ENCODE measurements at places on chromosomes 4 and X.

DNA sequence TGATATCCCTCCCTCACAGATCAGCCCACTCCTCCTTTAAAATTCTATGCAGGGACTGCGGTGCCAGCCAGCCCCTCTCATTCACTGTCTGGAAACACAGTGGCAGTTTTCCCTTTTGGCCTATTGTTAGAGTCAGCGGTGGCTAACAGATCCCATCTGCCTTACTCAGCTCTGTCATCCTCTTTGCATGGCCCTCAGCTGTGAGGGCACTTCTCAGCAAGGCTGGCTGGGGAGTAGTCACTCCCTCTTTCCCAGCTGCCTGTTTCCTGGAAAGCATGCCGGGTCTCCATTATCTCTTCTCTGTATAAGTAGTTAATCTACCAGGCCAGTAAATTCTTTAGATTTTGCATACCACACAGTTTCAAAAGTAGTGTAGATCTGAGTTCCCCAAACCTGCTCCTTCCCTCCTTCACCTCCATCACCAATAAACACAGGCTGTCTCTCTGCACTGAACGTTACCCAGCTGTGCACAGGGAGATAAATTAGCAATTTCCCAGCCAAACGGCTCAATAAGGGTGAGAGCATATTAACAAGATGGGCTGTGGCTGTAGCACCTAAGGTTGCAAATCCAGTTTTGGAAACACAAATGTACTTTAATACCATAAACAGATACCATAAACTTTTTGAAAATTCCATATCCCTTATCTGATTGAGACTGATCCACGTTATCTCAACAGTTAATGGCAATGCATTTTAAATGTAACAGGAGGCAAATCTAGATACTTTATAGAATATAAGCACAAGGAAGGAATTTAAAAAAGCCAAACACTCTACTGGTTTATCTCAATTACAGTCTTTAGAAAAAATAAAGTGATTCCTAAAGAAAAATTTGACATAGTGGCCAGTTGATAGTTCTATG is 229.3 kb downstream of the ANKRD50 start:
- DNase-seq: peak; percentile 40

DNA sequence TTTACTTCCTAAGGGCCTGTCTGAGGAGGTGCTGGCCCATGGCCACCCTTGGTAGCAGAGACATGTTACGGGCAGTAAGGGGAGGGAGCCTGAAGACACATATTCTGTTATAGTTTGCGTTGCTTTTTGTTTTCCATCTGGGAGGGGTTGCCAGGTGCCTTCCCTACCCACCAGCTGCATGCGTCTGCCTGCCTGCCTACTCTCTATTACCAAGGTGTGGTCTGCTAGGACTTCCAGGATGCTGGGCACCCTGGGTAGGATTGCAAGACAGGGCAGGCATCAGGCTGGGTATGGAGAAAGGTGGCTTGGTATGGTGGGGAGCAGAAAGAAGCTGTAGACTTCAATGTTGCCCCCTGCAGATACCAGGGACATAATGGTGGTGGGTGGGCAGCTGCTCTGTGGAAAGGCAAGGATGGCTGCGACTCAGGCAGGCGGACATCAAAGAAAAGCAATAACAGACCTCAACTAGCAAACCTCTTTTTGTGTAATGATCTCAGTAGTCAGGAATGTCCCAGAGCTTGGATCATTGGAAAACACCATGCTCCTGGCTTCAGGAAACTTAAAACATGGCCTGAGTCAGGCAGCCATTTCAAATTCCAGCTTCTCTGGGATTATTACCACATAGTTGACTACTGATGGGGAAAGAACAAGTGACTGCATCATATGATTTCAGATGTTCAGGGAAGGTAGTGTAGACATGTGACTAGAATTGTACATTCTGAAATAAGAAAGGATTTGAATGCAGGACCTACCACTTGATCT is 67.8 kb downstream of the HOPX start:
- DNase-seq: no peak

GRCh38 chrX:111039606-111040005 is 56.4 kb upstream of the PAK3 start:
- no peak for DNase-seq

- no peak for DNase-seq
Observed at GRCh38 chr4:40216622-40217366, 20.0 kb downstream of the RHOH start.

DNA sequence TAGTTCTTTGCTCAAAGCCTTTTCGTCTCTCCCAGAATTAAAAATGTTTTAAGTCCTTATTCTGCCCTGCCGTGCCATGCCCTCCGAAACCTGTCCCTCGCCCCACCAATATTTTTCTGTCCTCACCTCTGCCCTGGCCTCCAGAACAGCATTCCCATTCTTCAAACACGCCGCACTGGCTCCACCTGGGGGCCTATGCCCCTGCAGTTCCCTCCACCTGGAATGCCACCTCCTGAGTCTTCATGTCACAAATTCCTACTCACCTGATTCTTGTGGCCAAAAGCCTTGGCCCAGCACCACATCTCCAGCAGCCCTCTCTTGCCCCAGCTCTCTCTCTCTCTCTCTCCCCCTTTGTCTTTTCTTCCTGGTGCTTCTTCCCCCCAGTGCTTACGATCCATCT is 91.6 kb downstream of the APBB2 start:
- DNase-seq: no peak

DNA sequence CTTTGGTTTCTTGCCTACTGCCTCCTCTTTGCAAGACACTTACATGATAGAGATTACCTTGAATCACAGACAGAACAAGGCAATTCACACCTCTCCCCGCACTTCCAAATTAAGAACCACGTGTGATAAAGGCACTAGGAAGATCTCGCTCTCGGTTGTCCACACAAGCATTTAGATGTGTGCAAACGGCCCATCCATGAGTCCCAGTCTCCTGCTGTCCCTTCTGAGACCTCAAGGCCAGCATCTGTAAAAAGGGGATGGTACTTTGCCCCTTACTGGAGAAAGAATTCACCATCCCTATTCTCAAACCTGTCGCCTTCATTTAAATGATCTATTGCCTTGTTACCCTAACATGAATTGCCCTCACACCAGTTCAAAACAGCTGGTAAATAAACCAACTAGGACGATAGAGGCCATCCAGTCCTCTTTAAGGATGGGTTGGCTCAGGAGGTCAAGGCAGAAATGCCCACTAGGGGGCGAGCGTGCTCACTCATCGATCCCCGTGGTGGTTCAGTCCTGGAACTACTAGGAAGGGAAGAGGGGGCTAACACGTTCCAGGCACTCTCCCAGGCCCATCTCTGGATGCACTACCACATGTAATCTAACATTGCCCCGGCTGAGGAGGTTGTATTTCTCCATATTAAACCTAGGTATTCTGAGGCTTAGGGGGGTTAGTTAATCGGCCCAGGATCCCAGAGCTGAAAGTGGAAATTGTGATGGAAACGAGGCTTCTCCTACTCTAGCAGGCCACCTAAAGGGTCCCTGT is 95.8 kb downstream of the DHX15 start:
- no peak for DNase-seq

DNA sequence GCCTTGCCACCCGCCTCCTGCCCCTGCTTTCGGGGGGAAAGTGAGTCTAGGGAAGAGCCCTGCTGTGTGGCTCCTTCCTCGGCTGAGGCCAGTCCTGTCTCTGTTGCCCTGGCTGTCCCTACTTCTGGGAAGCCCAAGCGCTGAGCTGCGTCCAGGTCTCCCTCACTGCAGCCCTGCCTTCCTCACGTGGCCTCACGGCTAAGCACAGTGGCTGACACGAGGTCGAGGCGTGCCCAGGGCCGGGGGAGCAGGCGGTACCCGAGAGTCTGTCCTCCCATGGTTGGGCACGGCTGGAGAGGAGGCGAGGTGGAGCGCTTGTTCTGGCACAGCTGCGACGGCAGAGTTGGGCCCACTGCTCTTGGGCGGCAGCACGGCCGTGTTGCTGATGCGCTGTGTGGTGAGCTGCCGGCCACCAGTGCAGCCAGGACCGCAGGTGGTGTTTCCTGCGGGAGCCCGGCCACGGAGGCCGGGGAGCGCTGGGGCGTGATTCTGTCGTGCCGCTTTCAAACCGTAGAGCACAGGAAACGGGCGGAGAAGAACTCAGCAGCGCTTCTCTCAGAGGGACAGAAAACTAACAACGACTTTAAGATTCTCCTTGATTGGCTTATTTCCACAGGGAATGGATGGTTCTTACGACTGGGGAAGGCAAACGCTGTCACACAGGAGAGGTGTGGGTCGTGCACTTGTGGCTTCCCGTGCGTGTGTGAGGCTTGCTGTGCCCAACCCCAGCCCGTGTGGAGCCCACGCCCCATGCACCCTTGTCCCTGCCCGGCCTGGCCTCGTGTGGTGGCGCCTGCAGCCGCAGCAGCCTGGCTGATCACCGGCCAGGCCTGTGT is 21.3 kb downstream of the MAEA start:
- no peak for DNase-seq

GRCh38 chr4:10667701-10668326 is 16.8 kb downstream of the CLNK start:
- DNase-seq: no peak

- DNase-seq: no peak
Observed at GRCh38 chrX:37986893-37987292, 19.5 kb upstream of the SYTL5 start.

DNA sequence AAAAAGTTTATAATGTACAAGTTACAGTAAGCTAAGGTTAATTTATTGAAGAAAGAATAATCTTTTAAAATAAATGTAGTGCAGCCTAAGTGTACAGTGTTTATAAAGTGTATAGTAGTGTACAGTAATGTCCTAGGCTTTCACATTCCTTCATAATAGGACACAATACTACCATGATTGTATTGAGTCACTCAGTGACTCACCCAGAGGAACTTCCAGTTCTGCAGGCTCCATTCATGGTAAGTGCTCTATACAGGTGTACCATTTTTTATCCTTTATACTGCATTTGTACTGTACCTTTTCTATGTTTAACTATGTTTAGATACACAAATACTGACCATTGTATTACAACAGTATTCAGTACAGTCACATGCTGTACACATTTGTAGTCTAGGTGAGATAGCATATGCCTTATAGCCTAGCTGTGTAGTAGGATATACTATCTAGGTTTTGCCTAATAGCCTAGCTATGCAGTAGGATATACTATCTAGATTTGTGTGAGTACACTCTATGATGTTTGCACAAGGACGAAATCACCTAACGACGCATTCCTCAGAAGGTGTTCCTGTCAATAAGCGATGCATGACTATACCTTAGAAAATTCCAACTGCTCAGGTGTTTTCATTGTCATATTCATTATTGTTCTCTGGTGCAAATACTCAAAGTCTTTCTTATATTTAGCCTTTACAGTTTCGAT is 5.5 kb upstream of the TMEM255A start:
- DNase-seq: no peak

GRCh38 chr4:158965226-158965625 is 137.7 kb upstream of the RAPGEF2 start:
- no peak for DNase-seq

- DNase-seq: no peak
Observed at GRCh38 chr4:86938771-86939520, 4.1 kb downstream of the AFF1 start.

GRCh38 chr4:154416190-154416547 is 75.4 kb downstream of the DCHS2 start:
- peak; percentile 19 for DNase-seq

GRCh38 chr4:112910109-112910736 is 139.2 kb upstream of the ANK2 start:
- DNase-seq: peak; percentile 53

All from right lung (tissue), 10 donors.